ENCODE measurements at places on chromosomes 4 and X.

DNA sequence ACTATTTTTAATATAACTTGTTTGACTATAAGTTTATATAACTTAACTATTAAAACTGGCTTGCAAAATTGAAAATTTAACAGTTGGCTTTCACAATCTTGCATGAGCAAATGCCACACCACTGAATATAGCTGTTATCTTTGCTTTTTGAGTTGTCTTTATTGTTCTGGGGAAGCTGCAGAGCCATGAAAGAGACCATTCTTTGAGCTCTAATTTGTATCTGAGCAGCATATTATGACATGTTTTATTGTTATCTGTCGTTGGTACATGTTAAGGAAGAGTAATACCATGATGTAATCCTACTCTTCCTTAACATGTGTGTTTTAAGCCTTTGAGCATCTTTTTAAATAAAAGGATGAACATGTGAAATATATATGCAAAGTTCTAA is 97.1 kb upstream of the ANK2 start:
- no peak for DNase-seq

DNA sequence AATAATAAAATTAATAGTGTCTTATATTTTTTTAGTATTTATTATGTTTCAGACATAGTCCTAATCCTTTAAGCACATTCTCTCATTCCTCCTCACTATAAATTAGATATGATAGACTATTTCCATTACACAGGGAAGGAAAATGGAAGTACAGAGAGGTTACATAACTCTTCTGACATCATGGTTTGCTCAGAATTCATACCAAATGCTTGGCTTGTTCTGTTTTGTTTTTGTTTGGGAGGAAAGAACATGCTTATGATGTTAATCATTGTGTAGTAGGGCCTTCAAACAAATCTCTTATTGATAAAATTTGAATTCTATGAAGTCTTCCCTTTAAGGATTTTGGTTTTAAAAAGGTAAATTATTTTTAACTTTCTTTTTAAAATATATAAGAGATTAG is 59.5 kb downstream of the RXFP1 start:
- no peak for DNase-seq

DNA sequence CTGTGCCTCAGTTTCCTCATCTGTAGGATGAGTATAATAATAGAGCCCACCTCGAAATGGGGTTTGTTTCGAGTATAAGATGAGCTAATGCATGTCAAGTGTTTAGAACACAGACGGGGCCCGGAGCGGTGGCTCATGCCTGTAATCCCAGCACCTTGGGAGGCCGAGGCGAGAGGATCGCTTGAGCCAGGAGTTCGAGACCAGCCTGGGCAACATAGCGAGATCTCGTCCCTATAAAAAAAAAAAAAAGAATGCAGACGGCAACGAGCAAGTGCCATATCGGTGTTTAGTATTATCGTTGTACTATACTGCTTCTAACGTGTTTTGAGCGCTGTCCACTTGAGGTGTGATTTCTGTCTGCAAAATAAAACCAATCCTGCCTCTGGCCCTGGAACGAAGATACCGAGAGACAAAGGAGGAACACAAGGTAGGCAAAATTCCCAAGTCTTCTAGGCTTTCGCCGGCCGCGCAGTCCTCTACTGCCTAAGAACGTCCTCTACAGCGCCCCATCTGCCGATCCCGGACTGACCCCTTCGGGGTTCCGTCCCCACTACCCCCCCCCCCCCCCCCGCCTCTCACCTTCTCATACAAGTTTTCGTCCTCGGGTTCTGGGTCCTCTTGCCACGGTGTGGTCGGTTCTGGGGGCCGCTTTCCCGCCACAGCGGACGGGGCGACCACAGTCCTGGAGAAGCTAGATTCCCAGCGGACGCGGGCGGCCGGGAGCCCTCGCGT is 442 bp downstream of the NDUFB11 start:
- DNase-seq = peak; percentile 58

DNA sequence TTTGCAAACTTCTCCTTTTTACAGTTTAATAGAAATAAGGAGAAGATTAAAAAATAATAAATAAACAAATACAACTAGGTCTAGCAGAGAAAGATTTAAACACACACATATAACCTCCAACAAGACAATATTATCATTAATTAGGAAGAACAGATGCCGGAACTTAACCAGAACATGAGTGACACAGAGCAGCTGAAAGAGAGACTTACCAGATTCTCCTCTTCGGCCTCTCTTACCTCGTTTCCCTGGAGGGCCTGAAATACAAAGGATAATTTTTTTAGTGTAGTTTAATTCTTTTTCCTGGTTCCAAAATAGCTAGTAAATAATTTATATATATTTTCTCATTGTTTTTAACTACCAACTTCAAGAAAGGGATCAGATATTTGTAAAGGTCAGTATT is 252.5 kb downstream of the COL25A1 start:
- no peak for DNase-seq

- DNase-seq = no peak
Observed at GRCh38 chr4:182205306-182205705, 37.9 kb upstream of the TENM3 start.

DNA sequence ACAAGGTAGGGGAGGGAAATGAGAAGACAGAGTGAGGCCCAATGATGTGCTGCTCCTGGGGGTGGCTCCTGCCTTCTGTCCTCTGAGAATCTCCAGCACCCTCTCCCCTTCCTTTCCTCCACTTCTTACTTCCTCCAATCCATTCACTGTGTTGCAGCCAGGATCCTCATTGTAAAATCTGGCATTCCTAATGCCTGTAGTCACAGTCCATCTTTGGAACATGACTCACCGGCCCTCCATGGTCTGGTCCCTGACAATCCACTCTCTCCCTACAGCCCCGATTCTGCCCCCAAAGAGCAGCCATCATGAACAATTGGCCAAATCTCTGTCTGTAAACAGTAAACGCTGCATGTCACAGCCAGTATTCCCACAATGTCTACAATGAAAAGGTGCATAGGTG is 72.9 kb downstream of the CLNK start:
- DNase-seq = no peak

GRCh38 chr4:124710911-124711310 is 1.6 kb downstream of the ANKRD50 start:
- no peak for DNase-seq

GRCh38 chr4:17567271-17567670 is 9.7 kb upstream of the LAP3 start:
- no peak for DNase-seq

- DNase-seq = no peak
Observed at GRCh38 chr4:23932186-23932585, 42.3 kb upstream of the PPARGC1A start.

- no peak for DNase-seq
Observed at GRCh38 chrX:9576059-9576458, 111.2 kb downstream of the TBL1X start.

- DNase-seq = no peak
Observed at GRCh38 chr4:183443655-183444213, 702 bp upstream of the CDKN2AIP start.

GRCh38 chr4:108342325-108342970 is 173.7 kb upstream of the LEF1 start:
- DNase-seq = no peak

GRCh38 chr4:12586242-12587006 is 897.7 kb downstream of the RAB28 start:
- no peak for DNase-seq

GRCh38 chr4:172657081-172657480 is 511.5 kb upstream of the GALNT7 start:
- DNase-seq = no peak

DNA sequence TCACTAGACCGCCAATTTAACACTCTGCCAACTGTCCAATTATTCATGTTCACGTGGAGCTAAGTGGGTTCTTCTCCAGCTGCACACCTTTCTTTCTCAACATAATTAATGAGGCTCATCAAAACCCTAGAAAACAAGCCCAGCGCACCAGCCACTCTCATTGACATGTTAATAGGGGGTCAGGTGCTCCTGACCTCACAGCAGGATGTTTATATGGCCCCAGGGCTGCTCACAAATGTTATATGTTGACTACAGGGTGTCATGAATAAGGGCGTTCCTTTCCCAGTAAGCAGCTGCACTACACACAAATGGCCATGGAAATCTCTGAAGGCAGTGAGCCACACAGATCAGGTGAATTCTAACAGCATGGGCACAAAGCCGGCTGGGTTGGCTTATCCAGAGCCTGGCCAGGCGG is 209.8 kb downstream of the MGST2 start:
- DNase-seq = no peak

GRCh38 chr4:56683455-56683854 is 2.4 kb upstream of the HOPX start:
- DNase-seq = no peak

- no peak for DNase-seq
Observed at GRCh38 chrX:68708503-68709290, 61.2 kb downstream of the STARD8 start.

DNA sequence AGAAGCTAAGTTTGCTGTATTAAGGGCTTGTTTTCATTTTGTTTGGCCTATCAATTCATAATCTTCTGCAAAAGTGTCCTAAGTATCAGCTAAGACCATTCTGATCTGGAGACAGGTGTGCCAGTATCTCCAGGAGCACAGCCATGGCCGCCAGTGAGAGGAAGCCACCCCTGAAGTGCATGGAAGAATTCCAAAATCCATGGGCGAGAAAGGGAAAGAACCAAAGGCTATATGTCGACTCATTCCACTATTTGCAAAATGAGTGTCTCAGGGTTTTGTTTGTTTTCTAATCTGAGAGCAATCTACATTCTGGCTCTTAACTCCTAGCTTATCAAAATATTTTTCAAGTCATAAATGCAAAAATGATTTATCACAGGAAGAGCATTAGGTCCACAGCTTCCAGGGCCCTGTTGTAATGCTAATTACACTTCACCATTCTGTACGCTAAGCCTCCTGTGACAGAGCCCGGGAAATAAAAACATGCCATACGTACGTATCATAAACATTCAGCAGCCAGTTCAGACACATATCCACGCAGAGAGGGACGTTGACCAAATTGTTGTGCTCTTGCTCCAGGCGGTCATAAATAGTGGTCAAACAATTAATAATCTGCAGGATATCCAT is 137.3 kb upstream of the FTHL17 start:
- no peak for DNase-seq

DNA sequence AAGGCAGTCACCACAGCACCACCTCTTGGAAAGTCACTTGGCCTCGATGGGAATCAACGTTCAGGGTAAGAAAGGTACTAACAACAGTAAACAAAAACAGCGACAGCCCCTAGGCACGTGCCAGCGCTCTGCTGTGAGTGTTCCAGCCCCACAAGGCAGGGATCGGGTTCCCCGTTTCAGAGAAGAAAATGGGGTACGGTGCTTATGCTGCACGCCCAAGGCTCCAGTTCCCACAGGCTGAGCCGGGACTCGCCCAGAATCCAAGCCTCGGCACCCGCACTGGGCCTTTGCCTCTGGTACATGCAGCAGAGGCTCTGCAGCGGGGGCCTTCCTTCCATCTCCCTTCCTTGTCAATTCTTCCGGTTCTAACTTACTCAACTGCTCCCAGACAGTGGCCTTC is 37.3 kb downstream of the WDR1 start:
- no peak for DNase-seq

GRCh38 chr4:56330691-56331090 is 56.6 kb downstream of the AASDH start:
- DNase-seq = no peak

DNA sequence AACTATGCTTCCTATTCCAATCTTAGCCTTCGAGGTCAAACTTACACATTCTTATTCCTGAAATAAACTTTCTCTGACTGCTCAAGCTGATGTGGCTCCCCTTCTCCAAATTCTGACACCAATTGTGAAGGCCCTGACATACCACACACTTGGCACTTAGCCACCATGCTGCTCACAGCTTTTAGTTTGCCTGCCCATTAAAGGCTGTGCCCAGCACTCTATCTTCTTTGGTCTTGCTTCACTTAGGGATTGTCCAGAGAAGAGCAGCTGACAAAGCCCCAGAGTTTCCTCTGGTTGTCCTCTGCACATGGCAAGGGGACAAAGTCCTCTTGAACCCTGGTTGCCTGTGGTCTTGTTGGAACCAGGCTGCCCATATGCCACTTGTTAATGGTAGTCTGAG is 126.1 kb downstream of the ARHGEF9 start:
- no peak for DNase-seq

GRCh38 chr4:37220685-37221084 is 23.9 kb upstream of the NWD2 start:
- no peak for DNase-seq

GRCh38 chrX:134469486-134469885 is 9.5 kb downstream of the HPRT1 start:
- no peak for DNase-seq

GRCh38 chrX:2385224-2385623 is 115.6 kb downstream of the DHRSX start:
- no peak for DNase-seq

GRCh38 chr4:26858947-26859401 is 1.7 kb upstream of the STIM2 start:
- DNase-seq = no peak

All from germinal center (tissue), 1 donor.